ENCODE measurements at places on chromosomes 3 and 15. TPM values are rescaled to one million over a fixed set of nuclear protein-coding genes. Genes with fewer than 3 reads are reported as not detected.
A peak's percentile ranks its signal among the peaks of the same experiment; 100 is the strongest.

- no peaks in the 10 kb centered on the region for H3K27me3 ChIP-seq
- H3K27ac ChIP-seq = no peak overlapping the region
- no peak for DNase-seq
- no peaks in the 10 kb centered on the region for H3K36me3 ChIP-seq
- H3K4me1 ChIP-seq = no peaks in the 10 kb centered on the region
Observed at GRCh38 chr3:72054976-72055375, 270.0 kb upstream of the PROK2 start.

The CCR9 gene
- 0.46 TPM for total RNA-seq

DNA sequence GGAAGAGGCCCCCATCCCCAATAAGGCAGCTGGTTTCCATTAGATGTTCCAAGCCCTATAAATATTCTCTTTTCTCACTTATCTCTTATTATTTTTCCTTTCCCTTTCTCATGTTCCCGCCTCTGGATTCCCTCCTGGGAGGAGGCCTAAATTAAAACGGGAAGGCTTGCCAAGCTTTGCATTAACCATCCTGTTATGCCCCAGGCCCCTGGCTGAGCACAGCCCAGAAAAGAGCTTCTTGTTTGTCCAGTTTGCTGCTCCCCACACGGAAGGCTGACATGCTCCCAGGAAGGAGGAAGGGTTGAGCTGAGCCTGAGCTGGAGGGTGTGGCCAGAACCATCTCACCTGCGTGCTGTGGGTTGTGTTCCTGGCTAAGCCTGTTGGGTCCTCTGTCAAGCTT lies 63.1 kb upstream of the BOC start:
- H3K27me3 ChIP-seq = no peaks in the 10 kb centered on the region
- no peaks in the 10 kb centered on the region for H3K36me3 ChIP-seq
- no peak overlapping the region for H3K4me3 ChIP-seq
- no peak overlapping the region for H3K27ac ChIP-seq
- no peak for DNase-seq

GRCh38 chr3:175571096-175571495 lies 712.0 kb downstream of the NAALADL2 start:
- H3K36me3 ChIP-seq = no peaks in the 10 kb centered on the region
- no peaks in the 10 kb centered on the region for H3K4me1 ChIP-seq
- H3K27me3 ChIP-seq = no peaks in the 10 kb centered on the region
- H3K4me3 ChIP-seq = no peak overlapping the region
- H3K27ac ChIP-seq = no peak overlapping the region

The NIPA2 gene
- 53.7 TPM for total RNA-seq

DNA sequence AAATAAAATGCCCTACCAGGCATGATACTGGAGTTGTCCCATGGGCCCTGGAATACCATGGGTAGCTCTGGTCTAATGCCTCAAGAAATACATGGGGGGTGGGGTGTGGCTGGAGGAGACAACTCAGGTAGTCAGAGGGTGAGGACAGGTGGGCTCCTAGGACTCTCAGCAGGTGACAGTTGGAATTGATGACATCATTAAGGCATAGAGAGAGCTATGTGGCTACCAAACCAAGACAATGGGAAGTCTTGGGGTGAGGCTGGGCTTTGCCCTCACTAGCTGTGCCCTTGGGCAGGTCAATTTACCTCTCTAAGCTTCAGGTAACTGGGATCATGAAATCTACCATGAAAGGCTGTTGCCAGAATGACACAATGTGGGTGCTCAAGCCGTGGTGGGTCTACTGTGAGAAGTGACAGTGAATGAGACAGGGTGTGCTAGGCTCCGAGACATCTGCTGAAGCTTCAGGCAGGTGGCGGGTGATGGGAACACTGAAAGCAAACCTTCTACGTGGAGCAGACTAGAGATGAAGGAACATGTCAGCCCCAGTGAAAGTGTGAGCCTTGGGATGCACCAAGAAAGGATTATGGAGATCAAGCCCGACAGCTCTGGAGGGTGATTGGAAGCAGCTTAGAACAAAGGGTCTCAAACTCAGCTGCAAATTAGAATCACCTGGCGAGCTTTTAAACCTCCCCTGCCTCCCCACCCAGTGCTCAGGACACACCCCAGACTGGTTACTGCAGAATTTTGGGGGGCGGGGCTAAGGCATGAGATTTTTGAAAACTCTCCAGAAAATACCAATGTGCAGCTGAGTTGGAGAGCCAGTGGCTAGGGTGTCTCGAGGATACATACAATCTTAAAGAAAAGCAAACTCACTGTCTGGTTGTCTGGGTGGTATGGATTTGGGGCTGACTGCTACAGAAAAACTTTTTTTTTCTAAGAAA lies 21.5 kb downstream of the SLC6A20 start:
- H3K27me3 ChIP-seq = no peaks in the 10 kb centered on the region
- H3K36me3 ChIP-seq = no peaks in the 10 kb centered on the region
- H3K27ac ChIP-seq = no peak overlapping the region
- DNase-seq = no peak
- H3K4me1 ChIP-seq = no peaks in the 10 kb centered on the region

GRCh38 chr15:78112551-78112950 lies 18.7 kb downstream of the CIB2 start:
- H3K36me3 ChIP-seq = peaks cover 2% of the 10 kb centered on the region
- H3K4me1 ChIP-seq = no peaks in the 10 kb centered on the region
- H3K27ac ChIP-seq = no peak overlapping the region

DNA sequence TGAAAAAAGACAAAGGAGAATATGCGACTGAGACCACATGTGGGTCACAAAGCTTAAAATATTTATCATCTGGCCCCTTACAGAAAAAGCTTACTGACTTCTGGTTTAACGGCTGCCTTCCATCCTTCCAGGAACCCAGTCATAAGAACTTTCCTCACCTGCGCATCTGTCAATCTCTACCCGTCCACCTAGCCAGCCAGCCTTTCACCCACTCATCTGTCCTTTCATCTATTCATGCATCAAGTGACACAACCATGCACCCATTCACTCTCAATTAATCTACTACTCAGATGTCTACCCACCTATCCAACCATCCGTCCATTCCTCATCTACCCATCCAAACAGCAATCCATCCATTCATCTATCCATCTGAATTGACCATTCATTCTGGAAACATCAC lies 64.2 kb upstream of the NR2C2 start:
- no peak for DNase-seq
- no peak overlapping the region for H3K4me3 ChIP-seq
- H3K27ac ChIP-seq = no peak overlapping the region

- no peak overlapping the region for H3K4me3 ChIP-seq
- no peak for DNase-seq
- H3K4me1 ChIP-seq = no peaks in the 10 kb centered on the region
- H3K36me3 ChIP-seq = peaks cover 2% of the 10 kb centered on the region
Observed at GRCh38 chr3:122488262-122488973, 26.3 kb downstream of the KPNA1 start.

The LYZL4 gene
- not detected for total RNA-seq

- H3K27ac ChIP-seq = no peak overlapping the region
- H3K27me3 ChIP-seq = no peaks in the 10 kb centered on the region
- no peaks in the 10 kb centered on the region for H3K36me3 ChIP-seq
- DNase-seq = no peak
Observed at GRCh38 chr15:79339588-79340314, 28.8 kb downstream of the TMED3 start.

- H3K27me3 ChIP-seq = no peaks in the 10 kb centered on the region
- H3K4me1 ChIP-seq = peaks cover 4% of the 10 kb centered on the region
- no peak for DNase-seq
- H3K36me3 ChIP-seq = no peaks in the 10 kb centered on the region
- H3K4me3 ChIP-seq = no peak overlapping the region
Observed at GRCh38 chr3:67034371-67034770, 36.3 kb downstream of the KBTBD8 start.

The MOBP gene
- total RNA-seq = 0.14 TPM

- peaks cover 9% of the 10 kb centered on the region for H3K4me1 ChIP-seq
- DNase-seq = no peak
- H3K27ac ChIP-seq = no peak overlapping the region
- H3K4me3 ChIP-seq = no peak overlapping the region
- H3K36me3 ChIP-seq = no peaks in the 10 kb centered on the region
Observed at GRCh38 chr3:177286034-177286433, 88.8 kb upstream of the TBL1XR1 start.

DNA sequence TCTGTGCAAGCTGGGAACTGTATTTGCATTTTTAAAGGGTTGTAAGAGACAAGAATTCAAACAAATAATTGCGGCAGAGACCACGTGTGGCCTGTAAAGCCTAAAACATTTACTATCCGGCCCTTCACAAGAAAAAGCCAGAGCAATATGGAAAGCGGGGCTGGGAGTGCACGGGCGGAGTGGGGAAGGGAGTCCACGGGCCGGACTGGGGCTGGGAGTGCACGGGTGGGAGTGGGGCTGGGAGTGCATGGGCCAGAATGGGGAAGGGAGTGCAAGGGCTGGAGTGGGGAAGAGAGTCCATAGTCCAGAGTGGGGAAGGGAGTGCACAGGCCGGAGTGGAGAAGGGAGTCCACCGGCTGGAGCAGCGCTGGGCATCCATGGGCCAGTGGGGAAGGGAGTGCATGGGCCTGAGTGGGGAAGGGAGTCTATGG lies 41.2 kb downstream of the KLF15 start:
- H3K36me3 ChIP-seq = no peaks in the 10 kb centered on the region
- H3K27me3 ChIP-seq = no peaks in the 10 kb centered on the region
- no peak overlapping the region for H3K27ac ChIP-seq

The ISL2 gene
- total RNA-seq = 0.86 TPM

GRCh38 chr15:77349666-77350065 lies 70.2 kb downstream of the PEAK1 start:
- DNase-seq = no peak
- H3K4me3 ChIP-seq = no peak overlapping the region
- no peak overlapping the region for H3K27ac ChIP-seq
- H3K4me1 ChIP-seq = peaks cover 27% of the 10 kb centered on the region

DNA sequence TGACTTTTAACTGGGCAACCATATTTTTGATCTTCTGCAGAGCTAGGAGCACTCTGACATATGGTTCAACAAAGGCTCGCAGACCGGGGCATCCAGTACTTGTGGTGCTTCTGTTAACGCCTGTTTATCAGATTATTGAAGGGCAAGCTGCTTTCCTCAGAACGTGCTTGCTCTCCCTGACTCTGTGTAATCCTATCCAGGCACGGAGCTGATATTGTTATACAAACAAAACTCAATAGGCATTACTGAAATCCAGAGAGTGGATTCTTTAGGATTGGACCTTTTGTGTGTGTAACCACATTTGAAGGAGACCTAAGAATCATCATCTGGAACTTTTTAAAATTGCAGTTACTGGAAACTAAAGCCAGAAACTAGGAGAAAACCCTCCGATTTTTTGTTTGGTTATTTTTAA lies 246.5 kb downstream of the PTPRG start:
- H3K4me3 ChIP-seq = no peak overlapping the region
- DNase-seq = no peak
- H3K27ac ChIP-seq = peak overlapping the region; percentile 35
- no peaks in the 10 kb centered on the region for H3K36me3 ChIP-seq

DNA sequence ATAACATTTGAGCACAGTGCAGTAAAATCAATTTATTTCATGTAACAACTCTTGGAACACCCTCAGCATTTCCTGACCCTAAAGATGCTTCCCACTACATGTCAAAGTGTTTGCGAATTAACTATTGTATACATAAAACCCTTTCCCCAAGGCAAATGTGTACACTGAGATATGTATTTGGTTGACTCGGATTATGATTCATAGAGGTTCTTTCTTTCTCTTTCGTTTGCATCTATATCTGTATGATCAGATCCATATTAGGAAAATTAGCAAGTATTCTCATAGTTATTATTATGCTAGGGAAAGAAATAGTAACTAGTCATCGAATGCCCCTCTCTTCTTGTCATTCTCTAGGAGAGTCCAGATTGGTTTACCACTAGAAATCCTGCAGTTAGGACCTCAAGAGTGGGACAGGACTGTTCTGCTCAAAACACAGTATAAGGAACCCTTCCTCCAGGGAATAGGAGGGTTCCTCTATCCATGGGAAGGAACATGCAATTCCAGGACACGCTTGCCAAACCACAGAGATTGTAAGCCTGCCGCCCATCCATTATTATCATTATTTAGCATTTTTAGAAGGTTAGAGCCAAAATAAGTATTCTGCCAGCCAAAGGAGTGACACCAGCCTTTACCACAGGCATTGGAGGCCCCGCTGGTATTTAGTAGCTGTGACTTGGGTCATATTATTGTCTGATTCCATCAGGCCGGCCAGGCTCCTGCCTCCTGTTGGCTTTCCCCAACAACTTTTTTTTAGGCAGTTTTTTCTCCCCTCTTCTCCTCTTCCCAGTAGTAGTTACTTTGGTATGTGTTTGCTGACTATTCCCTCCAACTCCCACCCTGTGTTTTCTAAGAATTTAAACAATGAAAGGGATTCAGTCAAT lies 100.7 kb downstream of the GALK2 start:
- no peaks in the 10 kb centered on the region for H3K4me1 ChIP-seq
- H3K4me3 ChIP-seq = no peak overlapping the region
- H3K27ac ChIP-seq = no peak overlapping the region
- H3K36me3 ChIP-seq = no peaks in the 10 kb centered on the region
